ENCODE measurements at places on chromosomes 4 and X.

GRCh38 chrX:49106930-49107329 lies 16.6 kb downstream of the GPKOW start:
- DNase-seq = no peak

GRCh38 chrX:39895218-39896110 lies 202.3 kb downstream of the BCOR start:
- DNase-seq = no peak

DNA sequence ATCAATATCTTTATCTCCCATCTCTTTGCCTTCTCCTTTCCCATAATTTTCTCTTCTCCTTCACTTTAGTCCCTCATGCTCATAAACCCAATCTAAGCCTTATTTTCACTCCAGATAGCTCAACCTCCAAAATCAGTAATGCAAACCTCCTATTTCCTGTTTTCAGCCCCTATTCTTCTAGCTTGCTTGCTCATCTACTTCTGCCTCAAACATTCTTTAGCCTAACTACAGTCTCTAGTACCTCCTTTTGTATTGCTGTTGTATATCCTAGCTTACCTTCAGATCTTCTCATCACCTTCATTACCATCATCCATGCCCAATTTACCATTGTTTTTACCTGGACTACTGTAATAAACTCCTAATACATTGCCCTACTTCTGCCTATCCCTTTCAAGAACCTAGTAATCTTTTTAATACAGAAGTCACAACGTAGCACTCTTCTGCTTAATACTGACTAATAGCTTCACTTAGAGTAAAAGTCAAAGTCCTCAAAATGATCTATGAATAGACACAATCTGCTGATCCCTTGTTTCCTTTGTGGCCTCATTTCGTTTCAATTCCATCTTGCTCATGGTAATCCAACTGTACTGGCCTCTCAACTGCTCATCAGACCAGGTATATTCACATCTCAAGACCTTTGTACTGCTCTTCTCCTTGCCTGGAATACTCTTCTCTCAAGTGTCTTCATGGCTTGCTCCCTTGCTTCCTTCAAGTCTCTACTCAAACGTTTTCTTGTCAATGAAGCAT lies 123.4 kb downstream of the FAM13A start:
- DNase-seq = no peak

GRCh38 chrX:76550016-76550415 lies 122.5 kb downstream of the MAGEE1 start:
- DNase-seq = no peak

GRCh38 chrX:38282049-38282448 lies 45.3 kb downstream of the RPGR start:
- no peak for DNase-seq

- DNase-seq = no peak
Observed at GRCh38 chrX:133523526-133523925, 108.2 kb upstream of the GPC4 start.

GRCh38 chr4:174023641-174024040 lies 259.8 kb downstream of the FBXO8 start:
- DNase-seq = no peak

GRCh38 chrX:117936118-117936517 lies 180.5 kb downstream of the KLHL13 start:
- no peak for DNase-seq

DNA sequence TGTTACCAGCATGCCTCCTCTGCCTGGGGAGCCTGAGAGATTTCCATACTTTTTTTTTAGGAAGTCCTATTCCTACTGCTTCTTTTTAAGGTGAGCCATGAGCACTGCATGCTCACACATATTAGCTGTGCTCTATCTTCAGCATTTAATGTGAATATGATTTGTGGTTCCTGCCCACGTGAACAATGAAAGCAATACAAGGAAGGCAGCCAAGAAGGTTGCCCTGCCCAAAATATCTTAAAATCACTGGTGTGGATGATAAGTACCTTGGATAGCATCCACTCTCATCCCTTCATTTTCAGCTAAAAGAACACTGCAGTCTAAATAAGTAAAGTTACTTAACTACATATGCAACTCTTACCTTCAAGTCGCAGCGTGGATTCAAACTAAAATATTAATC lies 607.5 kb downstream of the PACRGL start:
- DNase-seq = no peak

GRCh38 chrX:49002091-49002935 lies at the start of gene GRIPAP1:
GRIPAP1 (minus strand) TSS chrX:49002264; CDS start chrX:49002229, 35 bp downstream.
- peak; percentile 49 for DNase-seq

- DNase-seq = no peak
Observed at GRCh38 chrX:120380699-120381098, 18.8 kb downstream of the ATP1B4 start.

- no peak for DNase-seq
Observed at GRCh38 chr4:100106982-100107381, 83.3 kb downstream of the DDIT4L start.

DNA sequence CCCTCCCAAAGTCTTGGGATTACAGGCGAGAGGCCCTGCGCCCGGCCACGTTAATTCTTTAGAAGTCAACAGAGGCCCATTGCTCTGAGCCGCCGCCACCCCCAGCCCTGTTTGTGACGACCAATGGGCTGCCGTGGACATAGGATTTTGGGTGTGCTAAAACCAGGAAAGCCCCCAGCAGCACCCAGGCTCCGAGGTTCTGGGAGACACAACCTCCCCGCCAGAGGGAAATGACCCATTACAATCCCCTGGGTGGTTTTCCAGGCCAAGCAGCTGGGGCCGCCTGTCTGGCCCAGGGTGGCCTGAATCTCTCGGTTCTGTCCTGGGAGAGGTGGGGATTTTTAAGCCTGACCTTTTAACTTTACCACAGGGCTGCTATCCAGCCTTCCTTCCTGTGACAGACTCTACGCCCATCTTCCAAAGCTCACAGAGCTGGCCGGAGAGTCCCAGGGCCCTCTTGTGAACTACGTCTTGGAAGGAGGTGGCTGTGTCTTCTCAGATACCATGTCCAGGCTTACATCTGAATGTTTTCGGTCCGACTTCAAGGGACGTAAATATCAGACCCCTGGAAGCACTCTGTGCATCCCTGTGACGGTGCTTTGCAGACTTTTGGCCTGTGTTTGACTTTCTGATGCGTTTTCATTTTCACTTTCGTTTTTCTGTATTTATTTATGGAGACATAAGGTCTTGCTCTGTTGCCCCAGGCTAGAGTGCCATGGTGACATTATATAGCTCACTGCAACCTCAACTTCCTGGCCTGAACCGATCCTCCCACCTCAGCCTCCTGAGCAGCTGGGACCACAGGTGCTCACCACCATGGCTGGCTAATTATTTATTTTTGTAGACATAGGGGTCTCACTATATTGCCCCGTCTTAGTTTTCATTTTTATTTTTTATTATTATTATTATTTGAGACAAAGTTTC lies 36.0 kb downstream of the P2RY8 start:
- DNase-seq = no peak

DNA sequence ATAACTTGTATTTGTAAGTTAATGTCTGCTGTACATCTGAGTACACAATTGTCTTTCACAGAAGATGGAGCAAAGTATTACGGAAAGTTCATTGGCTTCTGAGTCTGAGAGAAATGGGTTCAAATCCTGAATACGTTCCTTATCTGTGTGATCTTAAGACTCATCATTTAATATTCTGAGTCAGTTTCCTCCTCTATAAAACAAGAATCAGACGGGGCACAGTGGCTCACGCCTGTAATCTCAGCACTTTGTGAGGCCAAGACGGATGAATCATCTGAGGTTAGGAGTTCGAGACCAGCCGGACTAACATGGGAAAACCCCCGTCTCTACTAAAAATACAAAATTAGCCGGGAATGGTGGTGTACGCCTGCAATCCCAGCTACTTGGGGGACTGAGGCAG lies 57.8 kb downstream of the APBB2 start:
- DNase-seq = no peak

- DNase-seq = no peak
Observed at GRCh38 chr4:78065508-78066192, 8.5 kb downstream of the FRAS1 start.

GRCh38 chr4:110071466-110071865 lies 126.9 kb downstream of the ELOVL6 start:
- DNase-seq = no peak

DNA sequence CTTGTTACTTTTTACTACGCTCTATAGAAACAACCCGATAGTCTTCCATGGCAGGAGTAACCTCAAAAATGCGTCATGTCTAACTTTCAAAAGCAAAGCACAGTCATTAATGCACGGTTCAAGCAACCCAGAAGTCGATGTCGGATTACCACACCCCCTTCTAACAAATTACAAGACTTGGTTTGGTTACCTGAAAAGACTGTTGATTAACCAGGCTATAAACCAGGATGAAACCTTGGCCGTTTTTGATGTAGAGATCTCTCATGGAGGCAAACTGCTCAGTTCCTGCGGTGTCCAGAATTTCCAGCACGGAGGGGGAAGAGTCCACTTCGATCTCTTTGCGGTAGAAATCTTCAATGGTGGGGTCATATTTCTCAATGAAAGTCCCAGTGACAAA lies 2.4 kb downstream of the RAP2C start:
- DNase-seq = no peak

- DNase-seq = no peak
Observed at GRCh38 chr4:16007471-16008095, 44.6 kb upstream of the FGFBP2 start.

- DNase-seq = no peak
Observed at GRCh38 chr4:57132743-57133137, 22.6 kb upstream of the IGFBP7 start.

GRCh38 chr4:99144070-99144469 lies at the start of gene ADH4:
ADH4 (minus strand) TSS chr4:99144297; CDS start chr4:99144222, 75 bp downstream.
- DNase-seq = no peak

GRCh38 chr4:123421937-123422781 lies 25.6 kb downstream of the SPRY1 start:
- DNase-seq = no peak

GRCh38 chr4:147865926-147866325 lies 134.0 kb downstream of the ARHGAP10 start:
- no peak for DNase-seq

DNA sequence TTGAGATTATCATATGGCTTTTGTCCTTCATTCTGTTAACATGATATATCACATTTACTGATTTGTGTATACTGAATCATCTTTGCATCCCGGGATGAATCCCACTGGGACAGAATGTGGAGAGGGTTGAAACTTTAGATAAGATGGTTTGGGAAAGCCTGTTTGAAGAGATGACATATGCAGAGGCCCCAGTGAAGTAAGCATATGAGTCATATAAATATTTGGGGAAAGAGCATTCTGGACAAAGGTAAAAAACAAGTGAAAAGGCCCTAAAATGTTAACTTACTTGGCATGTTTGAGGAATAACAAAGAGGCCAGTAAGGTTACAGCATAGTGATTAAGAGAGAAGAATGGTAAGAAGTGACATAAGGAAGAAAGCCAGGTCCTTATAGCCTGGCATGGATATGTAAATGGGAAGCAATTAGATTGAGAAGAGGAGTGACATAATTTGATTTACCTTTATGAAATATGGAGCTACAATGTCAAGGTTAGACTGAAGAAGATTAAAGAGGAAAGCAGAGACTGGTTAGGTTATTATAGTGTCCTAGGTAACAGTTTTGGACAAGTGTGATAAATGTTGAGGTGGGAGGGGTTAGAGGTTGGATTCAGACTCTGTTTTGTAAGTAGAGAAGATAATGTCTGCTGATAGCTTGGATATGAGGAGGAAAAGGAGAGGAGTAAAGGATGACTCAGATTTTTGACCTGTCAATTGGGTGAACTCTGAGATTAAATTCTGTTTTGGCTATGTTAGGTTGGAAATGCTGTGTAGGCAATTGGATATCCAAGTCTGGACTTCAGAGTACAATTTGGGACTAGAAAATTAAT lies 54.6 kb upstream of the DRP2 start:
- no peak for DNase-seq

GRCh38 chr4:37073226-37073840 lies 171.2 kb upstream of the NWD2 start:
- DNase-seq = no peak

DNA sequence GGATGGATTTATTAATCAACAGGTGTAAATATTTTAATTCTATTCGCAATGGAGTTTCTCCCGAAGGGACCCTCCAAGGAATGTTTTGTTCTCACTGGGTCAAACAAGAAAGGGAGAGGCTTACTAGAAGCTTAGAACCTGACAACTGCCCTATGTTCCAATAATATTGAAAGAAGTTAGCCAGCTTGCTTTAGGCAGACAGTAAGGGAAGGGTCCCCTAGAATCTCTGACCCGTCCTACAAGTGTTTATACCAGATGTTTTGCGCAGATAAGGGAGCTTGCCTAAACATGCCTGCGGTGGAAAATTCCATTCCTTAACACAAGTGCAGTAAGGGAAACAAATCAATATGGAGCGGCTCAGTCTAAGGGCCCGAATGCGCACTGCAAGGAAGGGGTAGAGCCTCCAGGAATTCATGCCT lies 17.7 kb downstream of the IL21 start:
- no peak for DNase-seq

GRCh38 chr4:140213116-140213515 lies 59.1 kb upstream of the MAML3 start:
- no peak for DNase-seq

DNA sequence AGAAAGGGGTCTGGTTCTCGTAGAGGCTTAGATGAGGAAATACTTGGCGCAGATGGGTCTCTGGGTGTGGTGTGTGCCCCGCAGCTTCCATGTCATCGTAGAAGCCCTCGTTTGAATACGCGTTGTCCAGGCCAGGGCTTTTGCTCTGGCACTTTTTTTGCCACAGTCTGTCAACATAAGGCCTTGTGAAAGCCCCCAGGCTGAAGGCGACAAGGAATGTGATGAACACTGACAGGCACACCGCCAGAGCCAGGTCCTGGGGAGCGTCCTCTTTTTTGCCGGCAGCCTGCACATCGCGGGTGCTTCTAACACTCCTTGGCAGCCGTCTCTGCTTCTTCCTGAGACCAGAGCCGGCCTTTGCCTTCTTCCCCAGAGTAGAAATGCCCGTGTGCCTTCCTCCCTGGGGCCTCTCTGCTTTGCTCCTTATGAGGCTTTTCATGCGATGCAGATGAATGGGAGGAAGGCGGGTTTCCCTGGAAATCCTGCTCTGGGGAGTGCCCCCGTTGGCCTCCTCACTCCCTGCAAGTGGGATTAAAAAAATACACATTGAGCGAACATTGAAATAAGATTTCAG lies 24.4 kb downstream of the LRRC66 start:
- no peak for DNase-seq

DNA sequence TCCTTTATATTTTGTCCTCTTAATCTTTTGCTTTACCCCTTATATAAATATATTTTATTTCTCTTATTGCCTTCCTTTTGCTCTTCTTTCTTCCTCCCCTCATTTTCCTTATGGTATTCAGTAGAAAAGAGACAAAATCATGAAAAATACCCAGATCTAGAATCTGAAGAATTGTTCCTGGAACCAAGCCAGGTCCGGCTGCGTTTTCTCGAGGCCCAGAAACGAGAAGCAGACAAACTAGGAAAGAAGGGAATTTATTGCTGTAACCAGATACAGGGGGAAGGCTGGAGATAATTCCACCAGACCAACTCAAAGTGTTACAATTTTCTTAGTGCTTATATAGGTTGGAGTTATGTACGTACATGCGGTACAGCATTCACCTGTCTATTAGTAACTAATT lies 328.7 kb downstream of the GABRG1 start:
- no peak for DNase-seq

DNA sequence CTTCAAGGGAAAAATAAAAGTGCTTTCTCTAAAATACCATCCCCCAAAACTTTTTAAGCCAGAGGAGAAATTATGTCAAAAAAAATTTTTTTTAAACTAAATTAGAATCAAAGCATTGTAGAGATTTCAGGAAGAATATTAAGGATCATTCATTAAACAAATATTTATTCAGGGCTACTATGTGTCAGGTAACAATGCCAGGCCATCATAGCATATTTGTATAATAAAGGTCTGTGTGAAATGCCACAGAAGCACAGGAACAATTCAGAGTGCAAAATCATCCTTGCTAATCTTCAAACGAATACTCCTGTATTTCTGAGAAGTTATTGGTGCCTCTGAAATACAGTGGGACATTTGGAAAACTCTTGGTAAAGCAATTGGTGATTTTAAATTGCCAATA lies 2.0 kb downstream of the CCDC160 start:
- DNase-seq = no peak
